ENCODE measurements at places on chromosomes 12 and 14. TPM values are rescaled to one million over a fixed set of nuclear protein-coding genes. Genes with fewer than 3 reads are reported as not detected.

- no peak for DNase-seq
Measured at GRCh38 chr14:50831726-50832168, 785 bp upstream of the NIN start.

TMEM132C gene
- polyA plus RNA-seq = not detected

GRCh38 chr14:100618763-100619320, 31.6 kb upstream of the BEGAIN start:
- DNase-seq = no peak

DNA sequence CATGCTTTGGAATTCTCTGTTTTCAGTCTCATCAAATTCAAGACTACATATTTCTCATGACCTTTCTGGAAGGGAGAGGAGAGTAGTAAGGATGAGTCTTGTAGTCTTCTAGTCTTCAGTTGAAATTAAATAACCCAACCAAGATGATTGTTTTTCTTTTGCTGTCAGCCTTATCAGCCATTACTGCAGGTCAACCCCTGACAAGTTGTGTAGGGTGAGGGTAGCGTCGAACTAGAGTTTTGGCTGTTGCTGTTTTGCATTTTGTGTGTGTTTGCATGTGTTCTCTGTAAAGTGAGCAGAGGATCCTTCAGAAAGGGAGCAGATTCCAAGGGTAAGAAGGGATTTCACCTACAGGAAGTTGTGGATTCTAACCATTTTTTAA, 28.4 kb downstream of the DIP2B start:
- no peak for DNase-seq

FAM216A gene
- 21.3 TPM for polyA plus RNA-seq

GRCh38 chr12:90243211-90243610, 534.6 kb upstream of the ATP2B1 start:
- no peak for DNase-seq

DNA sequence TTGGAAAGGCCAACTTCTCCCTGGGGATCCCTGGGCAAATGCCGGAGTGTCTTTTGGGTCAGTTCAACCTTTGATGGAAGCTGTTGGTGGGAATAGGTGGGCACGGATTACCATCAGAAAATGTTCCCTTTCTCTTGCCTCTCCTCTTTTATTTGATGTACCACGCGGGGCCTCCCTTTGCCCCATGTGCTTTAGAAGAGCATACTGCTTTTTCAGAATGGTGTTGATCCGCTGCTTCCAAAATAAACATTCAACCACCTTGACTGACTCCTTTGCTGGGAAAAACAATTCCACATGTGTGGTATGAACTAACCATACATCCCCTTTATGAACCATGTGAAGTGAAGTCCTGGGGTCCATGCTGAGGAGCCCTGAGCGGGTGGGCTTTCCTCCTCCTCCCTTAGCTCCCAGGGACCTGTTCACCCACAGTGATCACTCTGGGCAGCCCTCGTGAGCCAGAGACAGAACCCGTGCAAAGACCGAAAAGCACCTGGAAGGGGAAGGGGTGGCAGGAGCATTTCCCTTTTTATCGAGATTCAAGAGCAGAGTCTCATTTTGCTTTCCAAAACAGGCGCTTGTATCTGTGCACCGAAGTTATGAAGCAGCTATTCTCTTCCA, 44.2 kb upstream of the PRMT8 start:
- no peak for DNase-seq

- no peak for DNase-seq
Measured at GRCh38 chr14:47085678-47086077, 434.1 kb upstream of the RPL10L start.

CIT gene
- polyA plus RNA-seq = 6.3 TPM

Measured in AG04450 (cell line).